NCI-H1436 treated with DMSO at 0.1 percent for 48 hours (cell line): ENCODE measurements at places on chromosomes 3 and 15.

GRCh38 chr3:42983927-42984326 is 4.8 kb downstream of the GASK1A start:
- no peak for DNase-seq

DNA sequence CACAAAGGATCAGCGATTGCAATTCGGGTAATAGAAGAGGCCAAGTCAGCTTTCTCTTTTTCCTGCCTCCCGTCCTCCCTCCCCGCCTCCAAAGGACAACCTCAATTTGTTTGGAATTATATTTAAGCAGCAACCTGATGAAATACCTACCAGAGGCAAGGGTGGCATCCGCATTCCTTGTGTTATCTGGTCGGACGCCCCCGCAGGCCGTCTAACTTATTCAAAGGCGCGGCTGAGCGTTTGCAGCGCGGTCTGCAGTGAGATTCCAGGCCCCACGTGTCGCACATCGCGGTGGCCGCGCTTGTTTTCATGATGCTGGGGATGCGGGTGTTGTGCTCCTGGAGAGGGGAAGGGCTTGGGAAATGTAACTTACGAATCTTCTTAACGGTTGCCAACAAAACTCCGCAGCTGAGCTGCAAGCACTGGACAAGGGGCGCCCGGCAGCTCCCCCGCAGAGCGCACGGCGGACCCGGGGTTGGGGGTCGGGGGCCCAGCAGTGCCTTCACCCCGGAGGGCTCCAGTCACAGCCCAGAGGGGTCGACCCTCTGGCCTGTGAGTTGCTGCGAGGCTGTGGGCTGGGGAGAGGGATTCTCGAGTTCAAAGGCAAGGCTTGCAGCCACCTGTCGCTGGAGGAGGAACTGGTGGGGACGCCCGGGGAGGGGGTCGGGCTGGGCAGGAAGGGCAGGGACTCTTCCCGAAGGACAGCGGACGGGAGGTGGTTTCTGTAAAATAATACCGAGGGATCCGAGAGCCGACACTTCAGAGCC is 20.5 kb upstream of the RGMA start:
- no peak for DNase-seq

DNA sequence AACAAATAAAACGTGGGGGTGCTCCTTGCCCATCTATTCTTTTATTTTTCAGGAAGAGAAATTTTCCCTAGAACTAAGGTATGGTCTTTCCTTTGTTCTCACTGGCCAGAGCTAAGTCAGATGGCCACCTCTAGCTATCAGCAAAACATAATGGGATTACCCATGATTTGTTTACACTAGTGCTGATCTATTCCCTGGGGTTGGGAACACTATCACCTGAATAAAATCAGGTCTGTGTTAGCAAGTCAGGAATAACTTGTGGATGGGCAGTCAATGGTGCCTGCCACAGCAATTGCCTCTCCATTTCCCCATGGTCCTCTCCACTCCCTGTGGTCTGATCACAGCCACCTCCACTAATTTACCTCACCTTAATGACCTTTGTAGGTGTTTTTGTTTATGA is 181.7 kb upstream of the CADPS start:
- DNase-seq: no peak

DNA sequence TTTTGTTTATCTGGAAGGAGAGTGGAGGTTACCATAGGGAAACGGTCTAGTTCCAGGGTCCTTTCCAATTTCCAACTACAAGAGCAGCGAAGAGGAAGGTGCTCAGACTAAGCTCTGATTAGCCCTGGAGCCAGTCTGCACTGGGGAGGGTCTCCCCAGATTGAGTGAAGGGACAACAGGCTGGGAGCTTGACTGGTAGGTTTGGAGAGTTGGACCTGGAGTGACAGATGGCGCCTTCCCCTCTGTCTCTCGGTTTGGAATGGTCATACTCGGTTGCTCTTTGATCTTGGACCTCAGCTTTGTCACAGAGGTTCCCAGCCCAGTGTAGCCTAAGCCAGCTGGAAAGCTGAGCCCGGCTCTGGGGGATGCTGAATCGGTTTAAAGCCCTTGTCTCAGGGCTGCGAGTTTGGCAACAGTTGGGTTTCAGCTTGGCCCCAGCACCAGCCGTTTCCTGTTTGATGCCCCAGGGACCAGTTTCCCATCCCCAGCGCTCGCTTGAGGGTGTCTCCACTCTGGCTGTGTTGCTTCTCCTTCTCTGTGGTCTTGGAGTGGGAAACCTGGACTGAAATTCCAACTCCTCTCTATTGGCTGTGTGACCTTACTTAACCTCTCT is 53.1 kb upstream of the ULK4 start:
- no peak for DNase-seq

GRCh38 chr3:190481779-190482178 is 32.1 kb upstream of the TMEM207 start:
- no peak for DNase-seq

GRCh38 chr3:34634939-34635338 is 836.5 kb downstream of the PDCD6IP start:
- DNase-seq: no peak

DNA sequence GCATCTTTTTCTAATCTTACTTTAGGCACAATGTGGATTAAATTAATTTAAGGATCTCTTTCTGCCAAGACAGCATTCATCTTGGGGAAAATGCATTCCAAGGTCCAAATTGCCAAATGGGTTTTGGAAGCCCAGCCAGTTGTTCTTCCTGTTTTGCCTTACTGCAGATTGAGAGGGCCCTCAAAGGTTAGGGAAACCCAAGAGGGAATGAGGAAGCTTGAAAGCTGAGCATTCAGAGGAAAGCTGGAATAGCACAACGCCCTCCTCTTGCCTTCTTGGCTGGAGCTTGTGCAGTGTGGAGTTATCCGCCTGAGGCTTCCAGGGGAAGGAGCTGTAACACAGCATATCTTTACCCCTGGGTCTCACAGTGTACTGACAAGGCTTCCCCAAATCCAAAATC is 18.2 kb upstream of the SACM1L start:
- DNase-seq: no peak

- DNase-seq: no peak
Measured at GRCh38 chr3:127323581-127323980, 35.7 kb upstream of the PRR20G start.

- DNase-seq: peak; percentile 27
Measured at GRCh38 chr3:100402256-100402655, 917 bp downstream of the LNP1 start.

DNA sequence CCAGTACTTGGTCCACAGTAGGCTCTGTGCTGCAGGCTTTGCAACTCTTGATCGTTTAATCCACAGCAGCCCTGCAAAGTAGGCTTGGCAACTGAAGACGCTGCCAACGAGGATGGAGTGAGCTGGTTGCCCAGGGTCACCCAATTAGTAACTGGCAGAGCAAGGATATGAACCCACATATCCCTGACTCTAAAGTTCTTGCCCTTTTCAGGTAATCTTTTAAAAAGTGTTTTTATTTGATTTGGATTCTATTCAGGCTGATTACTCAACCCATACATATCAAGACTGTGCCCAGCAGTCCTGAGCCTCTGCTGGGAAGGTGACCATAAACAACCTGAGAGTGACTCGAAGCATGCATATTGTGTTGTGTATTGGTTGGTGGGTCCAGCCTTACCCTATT is 50.3 kb downstream of the PSMD6 start:
- no peak for DNase-seq

- no peak for DNase-seq
Measured at GRCh38 chr3:59280113-59280512, 230.3 kb upstream of the CFAP20DC start.

DNA sequence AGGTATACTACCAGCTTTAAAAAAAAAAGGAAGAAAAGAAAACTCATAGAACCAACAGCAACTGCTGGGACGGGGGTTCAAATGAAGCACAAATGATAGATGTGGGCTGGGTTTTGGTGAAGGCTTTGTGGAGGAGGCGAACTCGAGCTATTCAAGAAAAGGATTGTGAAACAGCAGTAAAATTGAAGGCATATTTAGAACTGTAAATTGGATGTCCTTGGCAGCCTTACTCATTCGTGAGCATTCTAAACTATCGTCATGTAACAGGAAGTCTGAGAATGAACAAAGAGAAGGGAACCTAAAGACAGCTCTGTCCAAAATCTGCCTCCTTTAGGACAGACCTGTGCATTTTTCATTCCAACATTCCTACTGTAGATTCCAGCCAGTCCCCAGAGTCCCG is 97.8 kb downstream of the LARS2 start:
- no peak for DNase-seq

DNA sequence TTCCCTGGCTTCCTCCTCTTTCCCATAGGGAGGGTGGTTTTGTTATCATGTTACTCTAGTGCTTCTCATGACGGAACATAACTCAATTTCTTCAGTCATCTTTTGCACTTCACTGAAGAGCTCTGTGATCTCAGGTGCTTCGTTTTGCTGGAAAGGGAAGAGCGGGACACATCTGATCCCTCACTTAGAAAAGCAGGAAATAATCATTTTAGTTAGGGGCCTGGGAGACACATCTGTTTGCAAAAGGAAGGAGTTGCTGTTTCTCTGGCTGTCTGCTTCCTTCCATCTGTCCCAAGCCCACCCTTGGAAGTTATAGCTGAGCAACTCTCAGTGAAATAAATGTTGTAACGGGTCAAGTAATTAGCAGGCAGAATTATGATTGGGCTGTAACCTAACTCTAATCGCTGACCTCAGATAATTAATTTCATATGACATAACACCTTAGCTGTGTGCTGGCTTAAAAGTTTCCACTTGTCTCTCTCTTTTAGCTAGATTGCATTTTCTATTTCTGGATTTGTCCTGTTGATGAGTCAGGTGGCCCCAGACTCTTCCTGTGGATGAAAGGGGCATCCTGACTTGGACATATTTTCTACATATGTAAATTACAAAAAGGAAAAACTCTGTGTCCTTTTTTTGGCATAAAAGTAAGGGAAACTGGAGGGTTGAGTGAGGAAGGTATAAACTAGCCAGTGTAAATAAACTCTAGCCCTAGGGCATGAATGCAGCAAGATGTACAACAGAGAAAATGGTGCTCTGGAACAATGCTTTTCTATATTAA is 11.0 kb upstream of the FILIP1L start:
- no peak for DNase-seq

- no peak for DNase-seq
Measured at GRCh38 chr3:49876567-49876966, 6.9 kb upstream of the CAMKV start.

DNA sequence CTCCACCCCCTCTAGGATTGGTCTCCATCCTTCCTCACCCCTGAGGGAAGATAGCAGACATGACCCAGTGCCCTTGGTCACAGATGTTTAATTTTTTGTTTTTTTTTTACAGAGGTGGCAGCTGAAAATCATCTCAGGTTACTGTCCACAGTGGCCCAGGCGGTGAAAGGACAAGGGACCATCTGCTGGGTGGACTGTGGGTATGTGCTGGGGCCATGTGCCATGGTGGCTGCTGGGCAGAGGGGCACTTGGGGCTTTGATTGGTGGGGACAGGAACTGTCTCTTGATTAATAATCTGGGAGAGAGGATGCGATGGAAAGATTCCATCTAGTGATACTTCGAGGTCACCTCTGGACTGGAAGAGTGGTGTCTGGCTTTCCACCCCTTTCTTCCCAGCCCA is 25.4 kb downstream of the PDIA5 start:
- DNase-seq: no peak

- no peak for DNase-seq
Measured at GRCh38 chr3:117200962-117201361, 491.4 kb downstream of the TUSC7 start.

GRCh38 chr15:82072926-82073537 is 27.2 kb upstream of the MEX3B start:
- DNase-seq: no peak

GRCh38 chr3:122064326-122064725 is 9.2 kb downstream of the CD86 start:
- no peak for DNase-seq

GRCh38 chr3:17050071-17050470 is 165.3 kb downstream of the PLCL2 start:
- no peak for DNase-seq

- DNase-seq: no peak
Measured at GRCh38 chr15:29476503-29477080, 207.0 kb upstream of the NSMCE3 start.

GRCh38 chr3:103189941-103190340 is 755.1 kb downstream of the ZPLD1 start:
- DNase-seq: no peak

GRCh38 chr3:136772709-136773108 is 20.5 kb upstream of the STAG1 start:
- DNase-seq: no peak

DNA sequence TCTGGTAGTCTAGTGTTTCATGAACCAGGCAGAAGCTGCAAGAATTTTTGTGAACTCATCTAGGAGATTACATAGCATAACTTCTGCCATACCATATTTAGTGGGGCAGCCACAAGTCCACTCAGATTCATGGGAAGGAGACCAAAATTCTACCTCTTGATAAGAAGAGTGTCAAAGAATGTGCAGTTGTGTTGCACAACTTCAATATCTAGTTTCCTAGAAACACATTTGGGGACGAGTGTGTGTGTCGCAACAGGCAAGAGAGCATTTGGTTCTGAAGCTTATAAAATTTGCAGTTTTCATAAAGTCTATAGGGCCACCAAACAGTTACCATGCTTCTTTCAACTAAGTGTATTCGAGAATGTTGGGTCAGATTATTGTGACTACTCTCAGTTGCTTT is 115.3 kb downstream of the KCNH8 start:
- no peak for DNase-seq

DNA sequence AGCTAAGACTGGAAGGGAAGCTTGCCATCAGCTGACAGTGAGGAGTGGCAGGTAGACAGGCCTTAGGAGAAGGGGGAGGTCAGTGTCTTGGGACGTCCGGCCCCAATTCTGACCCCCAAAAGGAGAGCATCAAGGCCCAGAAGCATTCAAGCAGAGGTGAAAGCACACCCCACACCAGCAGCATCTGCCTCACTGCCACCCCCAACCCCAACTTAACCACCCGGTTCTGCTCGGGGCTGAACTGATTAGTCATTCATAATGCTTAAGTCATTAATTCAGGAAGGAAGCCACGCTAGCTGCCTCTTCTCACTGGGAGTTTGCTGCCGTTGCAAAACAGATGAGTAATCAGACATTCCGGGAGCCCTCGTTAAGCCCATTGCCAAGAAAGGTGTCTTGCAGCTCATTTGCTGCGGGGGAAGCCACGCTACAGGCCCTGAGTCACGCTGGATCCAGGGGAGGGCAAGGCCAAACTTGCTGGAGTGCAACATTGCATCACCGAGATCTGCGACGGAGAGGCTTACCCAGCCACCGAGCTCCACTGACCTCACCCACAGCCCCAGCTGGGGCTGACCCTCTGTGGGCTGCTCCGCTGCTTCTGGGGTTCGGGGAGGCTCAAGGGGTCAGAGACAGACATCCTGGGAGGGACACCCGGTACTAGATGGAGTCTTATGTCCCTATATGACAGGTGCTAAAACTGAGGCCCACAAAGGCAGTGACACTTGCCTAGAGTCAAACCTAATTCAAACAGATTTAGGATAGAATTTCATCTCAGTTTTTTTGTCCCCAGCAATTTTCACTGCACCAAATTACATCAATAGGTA is 46.4 kb upstream of the HES1 start:
- DNase-seq: no peak

DNA sequence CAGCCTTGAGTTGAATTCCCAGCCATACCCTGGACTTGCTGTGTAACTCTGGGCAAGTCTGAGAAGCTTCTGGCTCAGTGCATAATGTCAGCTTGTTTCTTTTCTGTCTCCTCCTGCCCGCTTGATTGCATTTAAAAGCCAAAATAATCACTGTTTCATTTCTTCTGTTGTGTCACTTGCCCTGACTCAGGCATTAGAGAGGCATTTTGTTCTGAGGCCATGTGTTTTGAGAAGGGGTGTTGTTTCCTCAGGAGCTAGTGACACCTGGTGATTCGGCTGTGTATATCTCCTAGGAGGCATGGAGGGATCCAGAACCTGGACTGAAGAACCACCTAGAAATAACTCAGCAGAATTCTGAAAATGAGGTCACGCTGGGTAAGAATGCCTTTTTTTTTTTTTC is 16.0 kb downstream of the WDR73 start:
- no peak for DNase-seq
